ENCODE measurements at places on chromosomes 7 and 10.

DNA sequence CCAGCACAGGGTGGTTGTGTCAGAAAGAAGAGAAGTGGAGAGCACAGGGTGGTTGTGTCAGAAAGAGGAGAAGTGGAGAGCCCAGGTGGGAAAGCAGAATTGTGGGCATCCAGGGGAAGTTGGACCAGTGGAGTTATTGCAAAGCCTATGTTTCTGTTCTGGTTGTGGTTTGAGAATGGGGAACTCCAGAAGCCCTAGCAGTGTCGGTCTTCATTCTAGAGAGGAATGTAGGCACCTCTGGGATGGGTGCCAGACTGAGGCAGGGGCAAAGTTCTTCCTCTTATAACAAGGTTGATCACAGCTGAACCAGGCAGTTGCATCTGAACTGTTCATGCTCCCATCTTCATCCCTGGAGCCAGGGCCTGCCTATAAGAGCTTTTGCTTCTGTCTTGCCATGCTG is 954 bp downstream of the FSCN3 start:
- no peak for DNase-seq

- DNase-seq: no peak
These were observed 397.6 kb downstream of the MDFIC start for GRCh38 chr7:115319541-115319940.

DNA sequence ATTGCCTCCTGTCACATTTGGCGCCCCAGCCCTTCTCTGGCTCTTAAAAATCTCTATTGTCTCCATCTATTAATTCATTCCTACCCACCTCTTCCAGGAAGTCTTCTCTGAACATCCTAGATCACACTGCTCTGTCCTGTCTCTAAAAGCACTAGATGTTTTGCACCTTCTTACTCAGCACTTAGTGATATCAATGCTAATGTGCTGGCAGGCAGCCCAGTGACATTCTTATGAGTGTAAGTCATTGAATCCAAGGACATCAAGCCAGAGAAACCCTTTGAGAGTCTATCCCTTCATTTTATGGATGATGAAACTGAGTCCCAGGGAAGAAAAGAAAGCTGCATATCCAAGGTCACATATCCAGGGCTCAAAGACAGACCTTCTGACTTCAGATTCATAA is 48.3 kb upstream of the PAX2 start:
- no peak for DNase-seq

- no peak for DNase-seq
These were observed 16.5 kb downstream of the AIFM2 start for GRCh38 chr10:70115948-70116682.

DNA sequence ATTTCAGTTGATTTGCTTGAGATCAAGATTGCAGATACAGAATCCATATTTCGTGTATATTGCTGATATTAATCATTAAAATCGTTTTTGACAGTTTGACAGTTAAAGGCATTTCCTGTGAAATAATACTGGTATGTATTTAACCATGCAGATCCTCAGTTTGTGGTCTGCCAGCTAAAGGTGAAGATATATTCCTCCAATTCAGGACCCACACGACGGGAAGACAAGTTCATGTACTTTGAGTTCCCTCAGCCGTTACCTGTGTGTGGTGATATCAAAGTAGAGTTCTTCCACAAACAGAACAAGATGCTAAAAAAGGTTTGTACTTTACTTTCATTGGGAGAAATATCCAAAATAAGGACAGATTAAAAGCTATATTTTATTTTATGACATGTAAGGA is 94.3 kb downstream of the PTEN start:
- DNase-seq: no peak

DNA sequence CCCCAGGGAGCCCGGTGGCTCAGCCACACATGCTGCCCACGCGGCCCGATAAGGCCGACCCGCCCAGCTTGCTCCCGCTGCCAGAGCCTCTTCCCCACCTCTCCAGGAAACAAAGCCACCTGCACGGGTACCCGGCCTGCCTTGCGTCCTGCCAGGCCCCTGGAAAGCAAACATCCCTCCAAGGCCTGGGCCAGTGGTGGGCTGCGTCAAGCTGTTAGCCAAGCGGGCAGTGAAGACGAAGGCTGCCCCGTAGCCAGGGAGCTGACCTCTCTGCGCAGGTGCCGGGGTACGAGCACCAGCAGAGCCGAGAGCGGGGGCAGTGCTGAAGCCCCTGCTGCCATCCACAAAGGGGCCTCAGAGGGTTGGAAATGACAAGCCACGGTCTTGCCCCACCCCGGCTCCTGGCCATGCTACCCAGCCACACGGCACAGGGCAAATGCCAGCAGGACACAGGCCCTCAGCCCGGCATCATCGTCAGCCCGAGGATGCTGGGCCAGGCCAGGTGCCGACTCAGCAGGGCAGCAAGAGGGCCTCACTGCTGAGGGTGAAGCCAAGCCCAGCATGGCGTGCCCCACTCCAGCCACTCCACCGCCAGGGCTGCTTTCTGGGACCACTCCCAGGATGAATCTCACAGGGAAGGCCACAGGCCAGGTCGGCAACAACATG is 140.0 kb downstream of the PTPRN2 start:
- no peak for DNase-seq

DNA sequence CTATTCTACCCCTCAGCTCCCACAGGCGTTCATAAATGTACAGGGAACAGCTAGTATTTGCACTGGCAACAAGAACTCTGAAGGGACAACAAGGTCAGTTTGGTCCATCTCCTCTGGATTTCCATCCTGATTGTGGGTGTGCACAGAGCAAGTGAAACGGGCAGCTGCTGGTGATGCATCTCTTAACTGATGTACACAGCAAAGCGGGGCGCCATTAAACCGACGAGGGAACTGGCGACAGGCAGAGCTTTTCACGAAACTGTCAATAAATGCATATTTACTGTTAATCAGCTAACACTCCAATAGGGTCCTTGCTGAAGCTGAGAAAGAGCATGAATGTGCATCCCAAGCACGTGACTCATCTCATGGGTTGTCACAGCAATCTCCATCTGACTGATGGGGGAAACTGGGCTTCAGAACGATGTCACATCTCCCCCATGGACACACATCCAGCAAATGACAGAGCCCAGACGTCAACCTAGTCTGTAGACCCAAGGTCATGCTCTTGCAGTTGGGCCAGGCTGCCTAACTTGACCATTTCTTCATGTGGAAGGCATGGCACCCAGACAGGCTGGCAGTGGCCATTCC is 54.2 kb downstream of the FAM53B start:
- DNase-seq: no peak

- DNase-seq: no peak
These were observed 42.9 kb upstream of the CTBP2 start for GRCh38 chr10:125203186-125203800.

GRCh38 chr10:133163889-133164815 is 4.1 kb downstream of the KNDC1 start:
- DNase-seq: no peak

DNA sequence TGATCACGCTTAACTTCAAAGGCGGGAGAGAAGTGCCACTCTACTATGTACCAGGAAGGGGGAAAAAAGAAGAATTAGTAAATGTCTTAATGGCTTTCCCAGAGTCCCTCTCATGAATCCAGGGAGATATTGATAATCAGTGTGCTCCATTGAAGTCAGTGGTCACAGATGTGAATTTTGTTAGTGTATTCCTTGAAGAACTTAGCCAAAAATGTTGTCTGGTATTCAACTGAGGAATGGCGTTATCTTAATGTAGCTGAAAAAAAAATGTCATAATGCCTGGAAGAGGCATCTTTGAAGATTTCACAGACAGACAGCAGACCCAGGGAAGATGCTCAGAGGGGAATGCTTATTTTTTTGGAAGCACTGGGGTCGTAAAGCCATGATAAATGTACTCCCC is 250.4 kb downstream of the WDR11 start:
- DNase-seq: no peak
